ENCODE measurements at places on chromosomes 3 and 15.
A peak's percentile ranks its signal among the peaks of the same experiment; 100 is the strongest.

DNA sequence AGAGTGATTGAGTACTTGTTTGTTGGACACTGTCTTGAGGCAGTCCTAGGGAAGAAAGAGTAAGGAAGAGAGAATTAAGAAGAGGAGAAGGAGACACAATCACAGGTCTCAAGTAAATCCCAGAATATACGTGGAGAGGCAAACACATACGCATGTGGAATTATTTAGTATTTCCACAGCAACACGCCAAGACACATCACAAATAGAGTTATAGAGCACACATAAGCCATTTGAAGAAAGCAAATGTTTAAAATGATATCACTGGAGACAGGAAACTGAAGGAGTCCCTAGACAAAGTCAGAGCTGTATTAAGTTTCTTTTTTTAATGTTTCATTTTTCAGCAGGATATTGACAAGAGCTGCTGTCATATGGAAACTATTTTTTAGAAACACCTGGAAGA is 206.1 kb upstream of the LRIG1 start:
- no peak for DNase-seq

DNA sequence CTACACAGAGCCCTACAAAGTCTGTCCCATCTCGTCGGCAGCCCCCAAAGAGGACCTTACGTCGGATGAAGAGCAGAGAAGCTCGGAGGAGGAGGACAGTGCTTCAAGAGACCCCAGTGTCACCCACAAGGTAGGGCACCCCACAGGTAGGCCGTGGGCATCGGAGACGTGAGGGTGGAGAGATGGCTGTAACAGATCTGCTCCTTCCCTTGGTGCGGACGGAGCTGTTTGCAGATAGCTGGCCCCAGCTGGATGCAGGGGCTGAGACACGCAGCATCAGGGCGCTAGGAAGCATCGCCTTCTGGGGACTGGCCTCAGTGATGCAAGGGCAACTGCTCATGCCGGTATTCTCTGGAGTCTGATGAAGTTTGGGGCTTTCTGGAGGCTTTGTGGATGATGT is 45.4 kb downstream of the FGD5 start:
- no peak for DNase-seq

DNA sequence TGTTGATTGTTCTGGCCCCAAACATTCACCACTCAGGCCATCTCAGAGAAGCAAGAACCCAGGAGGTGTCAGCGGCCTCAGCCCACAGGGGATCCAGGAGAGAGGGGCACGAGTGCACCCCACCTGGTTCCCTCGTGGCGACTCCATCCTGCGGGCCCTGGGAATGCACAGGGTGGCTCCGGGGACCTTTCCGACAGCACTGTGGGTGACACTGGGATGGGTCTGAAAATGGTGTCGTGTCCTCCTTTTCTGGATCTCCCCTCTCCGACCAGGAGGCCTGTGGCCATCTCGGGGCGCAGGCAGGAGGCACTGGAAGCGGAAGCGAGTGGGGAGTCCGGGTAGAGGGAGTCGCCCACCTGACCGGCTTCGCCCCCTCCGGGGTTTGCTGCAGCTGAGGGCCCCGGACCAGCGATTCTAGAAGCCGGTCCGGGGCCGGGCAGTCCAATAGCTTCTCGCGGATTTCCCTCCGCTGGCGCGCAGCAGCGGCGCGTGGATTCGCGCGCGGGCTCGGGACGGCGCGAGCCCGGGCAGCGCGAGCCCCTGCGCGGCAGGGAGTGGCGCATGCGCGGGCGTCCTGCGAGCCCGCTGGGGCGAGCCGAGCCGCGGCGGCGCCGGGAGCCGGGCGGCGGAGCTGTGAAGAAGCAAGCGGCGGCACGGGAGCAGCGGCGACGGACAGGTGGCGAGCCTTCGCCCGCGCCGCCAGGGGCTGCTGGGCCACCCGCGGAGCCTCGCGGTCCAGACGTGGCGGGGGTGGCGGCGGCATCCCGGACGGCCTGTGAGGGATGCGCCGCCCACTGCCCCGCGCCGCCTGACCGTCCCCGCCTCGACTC is at the start of gene DOCK3:
DOCK3 (plus strand) TSS at position 579 of the 830 bp plus-strand sequence. CDS start 337 bp downstream, outside the sequence.
- DNase-seq: peak; percentile 62

- no peak for DNase-seq
Measured at GRCh38 chr3:132245552-132246142, 71.6 kb upstream of the ACP3 start.

- peak; percentile 36 for DNase-seq
Measured at GRCh38 chr15:50906954-50907600, 1.4 kb upstream of the AP4E1 start.

- no peak for DNase-seq
Measured at GRCh38 chr3:37218206-37218605, 43.8 kb upstream of the LRRFIP2 start.

Data from activated naive CD4-positive, alpha-beta T cell (primary cell).